ENCODE measurements at places on chromosomes 1 and 21. TPM values are rescaled to one million over a fixed set of nuclear protein-coding genes. Genes with fewer than 3 reads are reported as not detected.
A peak's percentile ranks its signal among the peaks of the same experiment; 100 is the strongest.

- peak; percentile 42 for DNase-seq
Observed at GRCh38 chr1:54403808-54404261, 2.4 kb downstream of the SSBP3 start.

- DNase-seq: no peak
Observed at GRCh38 chr21:37232274-37233018, 34.7 kb downstream of the VPS26C start.

DNA sequence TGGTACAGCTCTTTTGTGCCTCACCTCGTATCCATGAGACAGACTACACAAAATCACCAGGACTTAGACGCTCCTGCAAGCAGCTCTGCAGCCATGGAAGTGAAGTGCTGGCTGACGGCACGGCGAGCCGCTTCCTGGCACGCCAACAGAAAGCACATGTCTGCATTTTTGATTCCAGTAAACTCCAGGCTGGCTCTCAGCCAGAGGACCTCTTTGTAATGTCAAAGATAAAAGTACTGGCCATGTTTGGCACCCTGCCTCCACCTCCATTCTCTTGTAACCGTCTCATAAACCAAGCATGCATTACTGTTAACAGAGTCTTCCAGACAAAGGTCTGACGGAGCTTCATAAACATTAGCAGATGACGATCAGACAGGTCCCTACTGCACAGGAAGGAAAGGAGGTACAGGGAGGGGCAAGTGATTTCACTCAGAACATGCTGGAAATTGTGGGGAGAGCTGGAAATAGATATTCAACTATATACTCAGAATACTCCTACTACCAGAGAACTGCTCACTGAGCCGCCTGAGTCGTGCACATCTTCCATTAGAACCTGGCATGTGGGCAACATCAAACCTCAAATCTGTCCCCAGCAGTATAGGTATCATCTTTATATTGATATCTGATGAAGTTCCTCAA lies 632.0 kb downstream of the SMYD3 start:
- peak; percentile 91 for DNase-seq

- no peak for DNase-seq
Observed at GRCh38 chr1:206013026-206013795, 10.0 kb upstream of the RAB7B start.

DNA sequence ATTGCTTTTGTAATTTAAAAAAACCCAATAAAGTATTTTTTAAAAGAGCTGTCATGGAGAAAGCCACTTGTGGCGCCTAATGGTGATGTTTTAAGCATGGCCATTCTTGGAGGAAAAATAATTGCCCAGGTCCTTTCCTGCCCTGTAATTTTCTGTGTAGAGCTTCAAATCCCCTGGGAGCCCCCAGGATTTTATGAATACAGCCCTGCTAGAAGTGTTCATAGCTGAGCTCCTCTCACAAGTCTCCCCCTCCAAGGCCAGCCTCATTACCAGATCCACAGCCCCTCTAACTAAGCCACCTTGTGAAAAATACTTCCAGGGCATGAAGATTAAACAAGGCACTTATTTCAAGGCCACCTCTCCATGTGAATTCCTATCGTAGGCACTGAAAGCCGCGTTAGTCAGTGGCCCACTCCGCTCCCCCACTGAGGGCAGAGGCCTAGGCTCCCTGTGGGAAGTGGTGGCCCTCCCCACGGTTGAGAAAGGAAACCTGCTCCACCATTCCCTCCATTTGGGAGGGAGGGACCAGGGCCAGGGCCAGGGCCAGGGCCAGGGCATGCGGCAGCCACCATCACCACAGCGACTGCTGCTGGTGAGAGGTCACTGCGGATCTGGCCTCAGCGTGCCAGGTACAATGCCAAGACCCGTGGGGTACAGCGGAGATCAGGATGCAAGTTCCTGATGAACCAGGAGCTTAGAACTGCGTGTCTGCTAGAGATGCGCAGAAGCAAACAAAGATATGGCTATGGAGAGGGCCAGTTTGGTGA lies 83.1 kb downstream of the KCNN3 start:
- no peak for DNase-seq

GRCh38 chr1:96362623-96363022 lies 359.0 kb upstream of the PTBP2 start:
- no peak for DNase-seq

DNA sequence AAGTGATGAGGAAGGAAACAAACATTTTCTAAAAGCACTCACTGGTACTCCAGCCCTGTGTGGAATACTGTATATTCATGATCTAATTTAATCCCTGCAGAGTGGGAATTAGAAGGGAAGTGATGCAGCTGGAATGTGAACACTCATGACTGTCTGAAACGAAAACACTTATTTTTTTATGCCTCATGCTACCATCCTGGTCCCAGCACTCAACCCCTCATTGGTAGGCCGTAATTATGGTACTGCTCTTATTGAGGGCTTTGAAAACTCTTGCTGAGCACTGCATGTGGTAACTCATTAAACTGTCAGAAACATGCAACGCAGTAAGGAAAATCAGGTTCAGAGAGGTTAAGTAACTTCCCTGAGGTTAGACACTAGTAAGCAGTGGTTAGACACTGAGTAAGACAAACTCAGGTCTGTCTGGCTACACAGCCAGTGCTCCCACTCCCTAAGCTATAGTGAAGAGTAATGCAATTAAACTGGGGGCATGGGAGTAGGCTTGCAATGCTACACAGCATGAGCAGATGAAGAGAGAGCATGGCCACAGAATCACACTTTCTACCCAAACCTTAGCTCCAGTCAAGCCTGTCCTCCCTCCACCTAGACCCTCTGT lies 17.3 kb upstream of the TNFSF4 start:
- DNase-seq: no peak

GRCh38 chr1:150557813-150558212 lies 8.6 kb downstream of the ADAMTSL4 start:
- no peak for DNase-seq

- DNase-seq: no peak
Observed at GRCh38 chr1:1867164-1867563, 23.7 kb downstream of the GNB1 start.

DNA sequence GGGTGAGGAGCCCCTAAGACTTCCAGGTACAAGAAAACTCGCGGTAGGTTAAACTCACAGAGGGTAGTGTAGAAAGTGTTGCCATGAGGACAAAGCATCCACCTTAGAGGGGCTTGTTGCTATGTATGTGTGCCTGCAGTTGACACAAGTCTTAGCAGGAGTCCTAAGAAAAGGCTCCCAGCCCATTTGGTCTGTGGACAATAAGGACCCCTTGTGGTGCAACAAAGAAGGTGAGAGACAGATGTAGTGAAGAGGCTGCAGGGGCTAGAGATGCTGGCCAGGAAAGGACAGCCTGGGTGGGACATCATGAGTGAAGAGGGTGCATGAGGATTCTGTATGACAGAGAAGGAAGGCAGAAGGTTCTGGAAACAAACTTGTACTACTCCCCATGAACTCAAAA lies 36.3 kb upstream of the IL10 start:
- no peak for DNase-seq

DNA sequence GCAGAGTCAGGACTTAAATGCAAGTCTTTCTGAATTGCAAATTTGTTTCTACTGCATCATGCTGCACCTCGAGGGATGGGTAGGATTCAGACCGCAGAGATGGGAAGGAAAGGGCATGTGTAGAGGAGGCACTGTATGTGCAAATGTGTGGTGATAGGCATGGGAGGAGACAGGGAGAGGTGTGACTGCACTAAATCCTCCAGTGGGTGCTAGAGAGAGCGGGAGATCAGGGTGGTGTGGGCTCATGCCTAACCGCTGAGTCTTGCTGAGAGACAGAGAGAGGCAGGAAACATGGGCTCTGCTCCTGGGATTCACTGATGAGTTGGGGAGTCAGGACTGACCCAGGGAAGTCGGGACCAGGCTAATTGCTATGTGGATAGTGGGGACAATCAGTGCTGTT lies 61.1 kb downstream of the PTPRU start:
- no peak for DNase-seq

DNA sequence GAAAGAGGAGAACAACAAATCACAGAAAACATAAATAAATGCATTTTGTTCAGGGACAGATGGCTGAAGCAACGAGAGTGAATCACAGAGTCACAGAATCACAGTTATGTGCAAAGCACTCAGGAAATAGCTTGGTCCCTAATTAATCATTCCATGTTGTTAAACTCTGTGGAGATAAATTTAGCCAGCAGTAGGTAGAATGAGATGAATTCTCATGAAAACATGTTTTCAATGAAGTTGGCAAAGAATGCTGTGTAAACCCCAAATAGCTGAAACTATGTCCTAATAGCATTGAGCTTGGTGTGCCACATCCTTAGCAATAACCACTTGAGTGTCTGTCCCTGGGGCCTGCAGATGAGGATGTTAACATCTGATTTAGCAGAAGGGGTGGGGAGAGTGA lies 20.4 kb downstream of the LEPR start:
- no peak for DNase-seq

GRCh38 chr1:192941722-192942411 lies 117.3 kb downstream of the UCHL5 start:
- DNase-seq: no peak

DNA sequence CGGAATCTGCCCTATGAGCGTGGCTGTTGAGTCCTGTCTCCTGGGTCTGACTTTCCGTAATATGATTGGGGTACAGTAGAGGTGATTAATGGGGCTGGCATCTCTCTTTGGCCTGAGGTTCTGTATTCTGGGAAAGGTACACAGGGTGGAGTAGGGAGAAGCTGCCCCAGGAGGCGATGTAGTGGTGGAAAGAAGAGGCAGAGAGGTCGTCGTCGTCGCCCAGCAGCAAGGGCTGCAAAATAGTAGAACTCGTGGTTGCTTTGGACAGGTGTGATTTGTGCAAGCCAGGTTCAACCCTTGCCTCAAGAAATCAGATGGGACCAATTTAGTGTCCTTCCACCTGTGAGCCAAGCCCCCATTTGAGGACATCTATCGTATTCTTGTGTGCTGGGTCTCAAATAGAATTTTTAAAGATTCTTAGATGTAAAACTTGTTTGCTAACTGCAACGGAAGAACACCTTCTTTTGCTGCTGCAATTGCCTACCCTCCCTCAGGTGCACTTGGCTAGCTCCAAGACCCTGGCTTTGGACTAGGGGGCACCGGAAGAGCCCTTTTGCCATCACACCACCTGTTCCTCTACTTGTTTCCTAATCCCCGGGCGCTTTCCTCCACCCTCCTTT lies 1.3 kb upstream of the HMGN2 start:
- peak; percentile 26 for DNase-seq

DNA sequence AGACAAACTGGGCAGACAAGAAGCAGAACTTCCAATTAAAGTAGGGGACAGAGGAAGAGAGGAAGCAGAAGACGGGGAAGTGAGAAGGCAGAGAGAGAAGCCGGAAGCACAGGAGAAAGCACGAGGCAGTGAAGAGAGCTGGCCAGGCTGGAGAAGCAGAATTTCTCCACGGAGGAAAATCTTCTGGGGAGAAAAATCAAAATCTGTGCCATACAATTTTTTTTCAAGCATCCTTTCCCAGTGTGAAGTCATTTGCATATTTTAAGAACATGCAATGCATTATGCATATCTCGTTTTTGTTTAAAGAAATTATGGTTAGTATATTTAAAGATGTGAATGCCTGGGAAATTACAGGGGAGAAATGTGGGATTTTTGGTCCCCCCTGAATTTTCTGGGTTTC lies 7.3 kb upstream of the CAMK2N1 start:
- DNase-seq: no peak

DNA sequence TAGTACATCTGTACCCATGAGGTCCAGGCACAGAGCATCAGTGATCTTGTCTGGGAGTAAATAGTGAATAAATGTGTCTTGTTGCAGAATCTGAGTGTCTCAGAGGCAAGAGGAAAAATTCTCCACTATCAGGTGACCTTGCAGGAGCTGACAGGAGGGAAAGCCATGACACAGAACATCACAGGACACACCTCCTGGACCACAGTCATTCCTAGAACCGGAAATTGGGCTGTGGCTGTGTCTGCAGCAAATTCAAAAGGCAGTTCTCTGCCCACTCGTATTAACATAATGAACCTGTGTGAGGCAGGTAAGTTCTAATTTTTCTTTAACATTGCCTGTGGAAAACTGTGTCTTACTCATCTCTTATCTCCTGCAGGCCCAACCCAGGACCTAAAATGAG lies 43.1 kb downstream of the IL12RB2 start:
- no peak for DNase-seq

DNA sequence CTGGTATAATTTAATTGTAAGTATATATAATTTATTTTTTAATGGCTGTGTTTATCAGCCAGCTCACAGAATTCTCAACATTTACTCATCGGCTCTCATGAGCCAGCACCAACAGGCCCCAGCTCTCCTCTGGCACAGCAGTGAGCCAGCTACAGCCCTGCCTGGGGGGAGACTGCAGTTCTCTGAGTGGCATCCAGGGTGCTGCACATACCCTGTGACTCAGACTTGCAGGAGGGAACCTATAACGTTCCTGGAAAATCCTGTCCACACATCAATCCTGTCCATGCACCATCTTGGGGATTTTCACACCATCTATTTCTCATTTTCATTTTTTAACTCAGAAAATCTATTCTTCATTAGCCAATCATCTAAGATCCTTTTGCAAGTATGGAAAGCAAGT lies 36.5 kb downstream of the FHAD1 start:
- no peak for DNase-seq

DNA sequence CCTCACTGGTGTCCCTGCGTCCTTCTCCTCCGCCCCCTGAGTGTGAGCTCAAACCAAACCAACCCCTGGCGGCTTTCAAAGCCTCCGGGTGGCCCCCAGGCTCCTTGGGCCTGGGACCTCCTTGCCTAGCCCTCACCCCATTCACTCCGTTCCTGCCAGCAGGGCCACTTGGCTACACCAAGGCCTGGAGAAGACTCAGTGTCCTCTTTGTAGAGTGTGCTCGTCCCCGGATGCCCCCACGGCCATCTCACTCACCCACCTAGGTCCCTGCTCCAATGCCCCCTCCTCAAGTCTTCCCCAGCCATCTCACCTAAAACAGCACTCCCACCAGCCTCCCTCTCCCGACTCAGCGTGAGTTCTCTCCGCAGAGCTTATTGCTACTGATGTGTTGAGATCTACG lies 7.2 kb upstream of the CCDC27 start:
- DNase-seq: no peak

DNA sequence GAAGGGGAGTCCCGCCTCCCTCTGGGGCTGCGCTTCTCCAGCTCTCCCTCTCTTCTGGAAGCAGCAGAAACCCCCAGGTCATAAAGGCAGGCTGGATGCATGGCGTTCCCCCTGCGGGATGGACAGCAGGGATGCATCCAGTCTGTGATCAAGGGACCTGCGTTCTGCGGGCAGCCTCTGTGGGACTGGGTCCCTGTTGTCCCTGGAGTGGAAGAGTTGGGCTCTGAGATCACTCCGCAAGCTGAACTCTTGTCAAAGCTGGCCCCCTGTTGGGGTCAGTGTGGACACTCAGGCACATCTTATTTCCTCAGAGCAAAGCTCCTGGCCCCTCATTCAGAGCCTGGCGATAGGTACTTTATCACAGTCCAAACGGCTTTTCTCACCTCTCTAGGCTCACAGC lies 341.2 kb downstream of the PTPRU start:
- DNase-seq: no peak

- peak; percentile 14 for DNase-seq
Observed at GRCh38 chr1:82197606-82198005, 396.9 kb downstream of the ADGRL2 start.

GRCh38 chr1:222880587-222880986 lies 65.7 kb downstream of the DISP1 start:
- DNase-seq: no peak

Gene C8B
- total RNA-seq: not detected

Gene IL20
- not detected for total RNA-seq

Gene SPATA46
- not detected for total RNA-seq

Gene SIM2
- not detected for total RNA-seq

Gene ETV3
- total RNA-seq: 30.8 TPM

Gene EXO1
- 5.5 TPM for total RNA-seq

Gene SLC1A7
- total RNA-seq: not detected

Data from stomach (tissue), 19 donors.